Left cardiac atrium (tissue), 4 donors: ENCODE measurements at places on chromosomes 2 and 18. TPM values are rescaled to one million over a fixed set of nuclear protein-coding genes. Genes with fewer than 3 reads are reported as not detected.

- DNase-seq, result no peak
These were observed 335.1 kb downstream of the CYRIA start for GRCh38 chr2:16330571-16330970.

DNA sequence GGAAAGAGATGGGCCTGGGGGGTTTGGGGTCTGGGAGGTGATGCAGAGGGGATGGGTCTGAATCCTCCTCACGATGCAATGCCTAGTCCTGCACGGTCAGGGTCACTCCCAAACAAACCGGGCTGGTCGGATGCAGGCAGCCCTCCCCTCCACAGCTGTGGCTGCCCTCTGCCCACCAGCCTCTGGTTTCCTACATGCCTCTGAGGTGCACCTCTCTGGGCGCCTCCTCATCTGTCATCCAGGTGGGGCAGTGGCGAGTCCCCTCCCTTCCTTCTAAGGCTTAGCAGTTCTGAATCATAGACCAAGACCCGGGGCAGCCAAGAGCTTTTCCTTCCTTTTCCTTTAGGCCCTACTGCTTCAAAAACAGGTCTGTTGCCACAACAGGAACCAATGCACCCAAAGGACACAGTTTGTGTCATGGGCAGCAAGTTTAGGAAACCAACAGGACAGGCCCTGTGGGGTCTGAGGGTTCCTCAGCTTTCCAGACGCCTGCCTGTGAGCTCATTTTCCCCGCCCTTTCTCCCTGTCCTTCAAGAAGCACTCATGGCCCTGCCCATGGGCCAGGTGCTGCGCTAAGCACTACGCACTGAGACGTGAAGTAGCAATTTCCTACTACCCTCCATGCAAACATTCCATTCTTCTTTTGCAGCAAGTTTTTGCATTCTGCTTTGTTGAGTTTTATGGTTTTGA lies 6.5 kb upstream of the MAL start:
- DNase-seq, result no peak

DNA sequence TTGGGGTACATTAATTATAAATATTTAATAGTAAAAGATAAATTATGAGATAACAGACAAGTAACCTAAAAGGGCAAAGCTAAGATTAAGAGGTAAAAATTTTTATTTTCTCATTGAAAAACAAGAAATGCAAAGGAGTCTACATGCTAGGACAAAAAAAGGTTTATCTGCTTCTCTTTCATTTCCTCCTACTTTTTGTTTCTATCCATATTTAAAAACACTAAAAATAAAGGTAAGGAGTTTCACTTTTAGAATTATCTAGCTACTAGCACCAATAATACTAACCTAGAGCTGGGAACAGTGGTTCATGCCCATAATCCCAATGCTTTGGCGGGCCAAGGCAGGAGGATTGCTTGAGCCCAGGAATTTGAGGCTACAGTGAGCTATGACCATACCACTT lies 1551.7 kb upstream of the SLC39A10 start:
- no peak for DNase-seq

DNA sequence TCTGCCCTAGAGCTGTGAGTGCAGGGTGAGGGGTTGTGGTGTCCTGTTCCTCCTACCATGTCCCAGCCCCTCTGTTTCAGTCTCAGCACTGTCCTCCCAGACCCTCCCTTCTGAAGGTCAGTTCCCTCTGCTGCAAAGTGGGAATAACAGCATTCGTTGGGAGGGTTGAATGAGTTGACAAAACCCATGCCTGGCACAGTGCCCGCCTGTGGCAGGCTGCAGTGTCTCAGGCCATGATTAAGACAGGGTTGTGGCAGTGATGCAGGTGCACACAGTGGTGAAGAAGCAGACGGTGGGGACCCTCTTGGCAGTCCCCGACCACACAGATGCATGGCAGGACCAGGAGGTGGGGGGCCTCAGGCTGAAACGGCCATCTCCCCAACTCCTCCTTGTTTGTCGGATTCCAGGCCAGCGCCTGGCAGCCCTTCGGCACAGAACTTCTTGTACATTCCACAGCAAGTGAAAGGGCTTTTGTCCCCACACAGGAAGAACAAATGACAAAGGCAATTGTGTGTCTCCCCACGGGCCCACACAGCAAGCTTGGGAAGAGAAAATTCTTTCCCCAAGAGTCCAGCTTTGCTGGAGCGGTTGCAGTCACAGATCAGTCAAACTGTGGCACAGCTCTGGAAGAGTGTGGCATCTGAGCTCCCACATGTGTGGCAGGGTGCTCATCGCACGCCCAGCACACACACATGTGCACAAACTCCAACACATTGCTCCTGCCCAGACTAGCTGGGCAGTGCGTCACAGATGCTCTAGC lies 92.0 kb upstream of the MSH2 start:
- DNase-seq, result peak; percentile 34

- DNase-seq, result no peak
These were observed 154.1 kb downstream of the FHOD3 start for GRCh38 chr18:36451454-36452251.

FABP1 gene
- total RNA-seq, result not detected
